Activated CD4-positive, alpha-beta T cell treated with anti-CD3 and anti-CD28 coated beads, Interleukin-2, amount 50 U/mL, for 4 hours (primary cell): ENCODE measurements at places on chromosomes 11 and 22.

- DNase-seq, result no peak
Measured at GRCh38 chr11:110121204-110121603, 28.0 kb downstream of the ZC3H12C start.

GRCh38 chr11:73480677-73481076 is 104.5 kb downstream of the RELT start:
- no peak for DNase-seq

DNA sequence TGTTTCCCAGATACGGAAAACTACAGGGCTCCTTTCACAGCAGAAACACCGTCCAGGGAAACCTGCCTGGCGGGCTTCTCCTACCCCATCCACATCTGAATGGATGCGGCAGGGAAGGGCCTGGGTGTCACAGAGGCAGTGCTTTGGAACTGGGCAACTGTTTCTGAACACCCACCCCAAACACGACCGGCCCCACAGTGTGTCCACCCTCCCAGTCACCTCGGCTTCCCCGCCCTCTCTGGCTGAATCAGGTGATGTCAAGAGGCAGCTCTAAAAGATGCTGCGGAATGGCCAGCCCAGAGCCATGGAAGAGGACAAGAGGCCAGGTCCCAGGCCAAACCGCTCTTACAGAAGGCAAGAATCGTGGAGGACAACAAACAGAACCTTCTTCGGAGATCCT is 22.0 kb downstream of the IFT27 start:
- DNase-seq, result no peak

GRCh38 chr11:62921573-62922188 is 518 bp upstream of the CHRM1 start:
- no peak for DNase-seq

GRCh38 chr22:45843031-45843430 is 133.9 kb downstream of the WNT7B start:
- DNase-seq, result no peak

DNA sequence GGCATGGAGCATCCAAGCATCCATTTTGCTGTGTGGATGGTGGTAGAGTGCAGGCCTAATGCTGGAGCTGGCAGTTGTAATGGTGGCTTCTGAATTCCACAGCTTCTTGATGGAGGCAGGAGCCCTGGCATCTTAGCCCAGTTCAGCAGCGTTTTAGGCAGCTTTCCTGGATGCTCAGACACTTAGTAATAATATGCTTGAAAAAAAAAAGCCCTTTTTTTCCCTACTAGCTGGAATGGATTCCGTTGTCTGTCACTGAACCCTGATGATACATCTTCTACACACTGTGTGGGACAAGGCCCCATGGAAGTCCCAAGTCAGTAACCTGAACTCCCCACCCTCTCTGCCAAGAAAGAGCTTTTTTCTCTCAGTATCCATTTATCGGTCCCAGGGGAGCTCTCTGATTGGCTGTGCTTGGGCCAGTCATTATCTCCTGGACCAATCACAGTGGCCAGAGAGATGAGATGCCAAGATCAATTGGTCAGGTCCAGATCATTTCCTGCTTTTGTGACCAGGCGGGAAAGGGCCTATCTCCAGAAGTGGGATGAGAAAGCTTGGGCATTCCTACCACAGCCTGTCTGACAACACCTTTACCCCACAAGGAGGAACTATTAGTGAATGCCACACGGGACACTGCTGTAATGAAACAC is 34.2 kb downstream of the MCM5 start:
- DNase-seq, result no peak

DNA sequence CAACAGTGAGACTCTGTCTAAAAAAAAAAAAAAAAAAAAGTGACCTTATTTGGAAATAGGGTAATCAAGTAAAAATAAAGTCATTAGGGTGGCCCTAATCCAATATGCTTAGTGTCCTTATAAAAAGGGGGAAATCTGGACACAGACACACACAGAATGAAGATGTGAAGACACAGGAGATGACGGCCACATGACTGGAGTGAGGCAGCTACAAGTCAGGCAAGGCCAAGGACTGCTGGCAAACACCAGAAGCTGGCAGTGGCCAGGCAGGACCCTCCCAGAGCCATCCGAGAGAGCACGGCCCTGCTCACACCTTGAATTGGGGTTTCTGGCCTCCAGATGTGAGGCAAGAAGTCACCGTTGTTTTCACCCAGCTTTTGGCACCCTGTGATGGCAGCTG is 28.6 kb downstream of the LRFN4 start:
- no peak for DNase-seq
